AG04450 (cell line): ENCODE measurements at places on chromosomes 16 and 17. TPM values are rescaled to one million over a fixed set of nuclear protein-coding genes. Genes with fewer than 3 reads are reported as not detected.
A peak's percentile ranks its signal among the peaks of the same experiment; 100 is the strongest.

Gene OR4D2
- polyA plus RNA-seq = not detected in 2 replicates

Gene CUEDC1
- polyA plus RNA-seq = 21.6 and 27.6 TPM in 2 replicates

DNA sequence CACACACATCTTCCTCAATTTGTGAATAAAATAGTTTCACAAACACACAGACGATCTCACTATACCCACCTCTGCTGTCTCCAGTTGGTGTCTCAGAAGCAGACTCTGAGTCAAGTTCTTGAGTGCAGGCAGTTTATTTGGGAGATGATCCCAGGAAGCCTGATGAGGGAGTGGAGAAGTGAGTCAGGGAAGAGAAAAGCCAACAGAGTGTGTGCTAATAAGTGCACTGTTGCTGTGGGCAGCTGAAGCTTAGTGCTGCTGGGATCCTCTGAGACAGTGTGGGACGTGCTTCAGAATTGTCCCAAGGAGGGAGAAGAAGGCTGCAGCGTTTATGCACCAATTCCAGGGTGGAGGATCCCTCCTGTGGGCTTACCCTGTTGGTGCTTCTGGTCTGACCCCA is 423.2 kb upstream of the C16orf82 start:
- no peak for DNase-seq

- DNase-seq = peak; percentile 68
Measured at GRCh38 chr17:63425483-63425882, 20.6 kb downstream of the CYB561 start.

GRCh38 chr16:12110361-12111107 is 134.0 kb downstream of the SNX29 start:
- DNase-seq = no peak

- no peak for DNase-seq
Measured at GRCh38 chr17:3798273-3799180, 2.5 kb downstream of the ITGAE start.

DNA sequence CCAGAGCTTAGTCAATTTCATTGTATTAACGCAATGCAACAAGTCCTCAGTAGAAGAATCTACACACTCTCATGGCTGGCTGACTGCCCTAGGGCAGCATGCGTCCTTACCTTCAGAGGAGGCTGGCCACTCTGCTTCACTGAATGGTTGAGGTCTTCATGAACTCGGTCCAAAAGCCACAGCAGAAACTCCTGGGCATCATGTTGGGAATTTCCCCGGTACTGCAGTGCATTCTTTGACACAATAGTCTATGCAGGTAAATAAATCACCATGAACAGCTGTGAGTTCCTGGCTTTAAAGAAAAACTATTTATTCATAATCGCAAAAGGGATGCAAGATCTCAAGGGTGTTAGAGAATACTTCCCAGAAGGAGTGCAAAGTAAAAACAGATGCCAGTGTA is 41.3 kb downstream of the USP31 start:
- DNase-seq = no peak

DNA sequence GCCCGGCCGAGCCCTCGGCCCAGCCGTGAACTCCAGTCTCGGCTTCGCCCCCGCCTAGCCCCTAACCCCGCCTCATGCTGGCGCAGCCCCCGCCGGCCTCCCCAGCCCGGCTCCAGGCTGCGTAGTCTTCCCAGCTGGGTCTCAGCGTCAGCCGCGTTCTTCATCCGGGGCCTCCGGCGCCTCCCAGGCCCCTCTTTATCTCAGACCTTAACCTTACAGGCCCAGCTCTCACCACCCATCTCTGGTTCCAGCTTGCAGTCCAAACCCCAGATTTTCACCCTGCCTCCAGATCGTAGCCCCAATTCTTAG is at the start of gene PROCA1:
TSS of gene PROCA1 (minus strand) at position 166 of the 309 bp plus-strand sequence. CDS start 228 bp downstream, outside the sequence.
- DNase-seq = no peak

GRCh38 chr16:86277221-86277620 is 233.1 kb upstream of the FOXF1 start:
- DNase-seq = no peak

- no peak for DNase-seq
Measured at GRCh38 chr16:11621920-11622651, 35.4 kb upstream of the LITAF start.

DNA sequence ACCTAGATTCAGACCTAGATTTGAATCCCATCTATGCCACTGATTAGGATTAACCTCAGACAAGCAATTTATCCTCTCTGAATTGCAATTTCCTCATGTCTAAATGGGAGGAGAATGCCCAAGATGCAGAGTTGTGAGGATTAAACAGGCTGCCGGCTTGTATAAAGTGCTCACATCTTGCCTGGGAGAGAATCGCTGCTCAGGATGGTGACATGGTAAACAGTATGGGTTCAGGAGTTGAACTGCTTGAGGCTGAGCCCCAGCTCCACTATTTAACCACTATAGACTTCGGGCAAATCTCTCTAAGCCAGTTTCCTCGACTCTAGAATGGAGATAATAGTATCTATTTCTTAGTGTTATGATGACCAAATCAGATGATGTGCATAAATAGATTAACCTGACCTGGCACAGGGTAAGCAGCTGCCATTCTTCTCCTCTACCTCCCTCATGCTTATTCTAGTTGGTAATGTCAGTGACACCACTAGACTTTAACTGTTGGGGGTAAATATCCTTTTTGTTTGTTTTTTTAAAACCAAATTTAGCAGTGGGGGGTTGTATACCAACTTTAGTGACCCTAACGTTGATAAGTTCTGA is 732 bp upstream of the RPL27 start:
- no peak for DNase-seq

DNA sequence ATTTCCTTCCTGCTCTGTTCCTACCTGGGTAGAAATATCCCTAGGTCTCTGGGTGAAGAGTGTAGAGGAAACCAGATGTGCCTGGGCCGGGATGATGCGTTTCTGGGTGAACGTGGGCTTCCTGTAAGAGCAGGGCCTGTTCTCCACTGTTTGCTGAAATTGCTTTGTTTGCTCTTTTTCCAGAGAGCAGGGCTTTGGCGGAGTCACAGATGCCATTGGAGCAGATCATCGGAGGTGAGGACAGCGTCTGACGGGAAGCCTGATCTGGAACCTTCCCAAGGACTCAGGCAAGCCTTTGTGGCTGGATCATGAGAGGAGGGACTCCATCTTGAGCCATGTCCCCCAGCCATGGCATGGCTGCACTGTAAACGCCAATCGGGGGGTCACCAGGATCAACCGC is 15.4 kb downstream of the DHODH start:
- no peak for DNase-seq

GRCh38 chr17:77373299-77374169 is 232.8 kb downstream of the SEC14L1 start:
- no peak for DNase-seq
